GDM1 (cell line): ENCODE measurements at places on chromosomes 13 and 19.

DNA sequence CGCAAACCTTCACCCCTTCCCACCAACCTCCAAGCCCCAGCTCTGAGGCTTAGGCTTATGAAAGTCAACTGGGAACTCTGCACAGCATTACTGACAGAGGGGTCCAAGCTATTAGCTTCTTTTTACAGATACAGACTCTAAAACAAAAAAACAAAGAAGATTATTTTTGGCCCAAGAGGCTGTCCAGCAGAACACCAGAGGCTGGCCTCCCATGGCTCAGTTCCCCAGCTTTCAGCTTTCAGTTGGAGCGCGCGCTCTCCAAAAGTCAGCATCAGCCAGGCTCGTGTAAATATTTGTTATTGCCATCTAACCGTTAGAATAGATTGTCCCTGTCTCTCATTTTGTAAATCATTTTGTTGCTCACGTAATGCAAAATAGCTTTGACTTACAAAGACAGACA is 58.4 kb downstream of the ZIC5 start:
- no peak for DNase-seq

DNA sequence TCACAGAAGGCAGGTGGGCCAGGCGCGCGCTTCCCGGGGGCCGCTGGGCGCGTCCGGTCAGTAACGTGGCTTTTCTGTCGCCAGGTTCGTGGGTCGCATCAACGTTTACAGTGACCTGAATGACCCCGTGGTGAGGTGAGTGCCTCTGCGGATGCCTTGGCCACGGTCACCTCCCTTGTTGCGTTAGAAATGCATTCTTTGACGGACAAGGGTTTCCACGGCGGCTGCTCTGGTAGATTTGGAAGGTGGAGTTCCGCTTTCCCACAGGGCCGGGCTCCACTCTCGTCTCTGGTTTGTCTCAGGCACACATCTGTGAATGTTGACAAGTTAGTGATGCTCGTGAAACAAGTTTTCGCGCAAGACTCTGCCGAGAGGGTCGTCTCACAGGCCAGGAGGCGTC is 130.0 kb downstream of the ATP11A start:
- DNase-seq, result no peak

GRCh38 chr13:40210865-40211585 is 455.4 kb downstream of the FOXO1 start:
- no peak for DNase-seq

- DNase-seq, result no peak
These were observed 1.6 kb downstream of the GRIK5 start for GRCh38 chr19:42068361-42068755.

DNA sequence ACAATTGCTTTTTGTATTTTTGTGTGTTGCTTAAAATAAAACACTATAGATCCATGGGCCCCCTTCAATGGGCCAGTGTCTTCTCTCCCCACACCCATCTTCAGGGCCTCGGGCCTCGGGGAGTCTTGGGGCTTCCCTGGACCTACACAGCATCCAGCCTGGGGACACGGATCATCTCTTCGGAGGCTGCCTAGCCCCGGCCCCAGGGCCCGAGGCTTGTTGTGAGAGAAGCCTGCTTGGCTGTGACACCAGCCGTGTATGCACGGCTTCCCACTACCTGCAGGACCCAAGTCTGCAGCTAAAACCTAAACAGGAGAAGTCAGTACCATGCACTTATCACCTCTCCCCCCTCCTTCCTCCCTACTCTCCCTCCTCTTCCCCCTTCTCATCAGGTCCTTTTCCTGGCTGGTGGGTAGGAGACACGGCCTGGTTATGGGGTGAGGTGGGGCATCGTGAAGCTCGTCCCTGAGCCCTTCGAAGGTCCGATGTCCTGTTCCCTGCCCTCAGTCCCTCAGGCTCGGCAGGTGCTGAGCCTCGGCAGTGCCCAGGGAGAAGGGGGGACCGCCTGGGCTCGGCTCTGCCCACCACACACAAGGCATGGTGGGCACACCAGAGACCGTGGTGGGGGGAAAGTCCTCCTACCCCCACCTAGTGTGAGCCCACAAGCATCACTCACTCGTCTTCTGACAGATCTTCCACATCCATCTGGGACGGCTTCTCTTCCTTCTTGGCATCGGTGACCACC is 9.5 kb downstream of the C13orf46 start:
- no peak for DNase-seq

DNA sequence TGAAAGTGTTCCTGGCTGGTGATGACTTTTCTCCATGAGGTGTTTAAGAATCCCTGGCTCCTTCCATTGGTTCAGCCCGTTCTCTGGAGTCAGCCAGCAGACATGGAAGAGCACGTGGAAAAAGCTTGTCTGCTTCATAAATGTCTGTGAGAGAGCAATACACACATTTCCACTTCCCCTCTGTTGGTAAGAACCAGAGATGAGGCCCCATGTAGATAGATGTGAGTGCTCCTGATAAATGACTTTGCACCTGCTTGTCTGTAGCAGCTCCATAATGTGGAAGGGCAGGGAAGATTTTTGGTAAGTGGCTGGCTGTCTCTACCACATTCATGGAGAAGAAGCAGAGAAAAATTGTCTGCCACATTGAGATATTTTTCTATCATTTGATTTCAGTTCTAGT is 325.8 kb downstream of the LMO7 start:
- DNase-seq, result no peak

- no peak for DNase-seq
These were observed 359.2 kb downstream of the KCTD12 start for GRCh38 chr13:76527041-76527440.

GRCh38 chr13:26423629-26424028 is 133.9 kb upstream of the WASF3 start:
- no peak for DNase-seq

- DNase-seq, result no peak
These were observed 95.6 kb downstream of the FAM216B start for GRCh38 chr13:42876887-42877545.

- DNase-seq, result no peak
These were observed 68.2 kb downstream of the ESD start for GRCh38 chr13:46728777-46729176.

- peak; percentile 36 for DNase-seq
These were observed 46.7 kb upstream of the KL start for GRCh38 chr13:32969516-32969941.

- no peak for DNase-seq
These were observed 14.2 kb upstream of the ZNF599 start for GRCh38 chr19:34787059-34787824.

GRCh38 chr13:93233997-93234416 is 7.4 kb downstream of the GPC6 start:
- no peak for DNase-seq

- DNase-seq, result no peak
These were observed 4.8 kb downstream of the ABCC4 start for GRCh38 chr13:95296326-95296925.

- DNase-seq, result no peak
These were observed 106.5 kb upstream of the SGCG start for GRCh38 chr13:23074075-23074828.

DNA sequence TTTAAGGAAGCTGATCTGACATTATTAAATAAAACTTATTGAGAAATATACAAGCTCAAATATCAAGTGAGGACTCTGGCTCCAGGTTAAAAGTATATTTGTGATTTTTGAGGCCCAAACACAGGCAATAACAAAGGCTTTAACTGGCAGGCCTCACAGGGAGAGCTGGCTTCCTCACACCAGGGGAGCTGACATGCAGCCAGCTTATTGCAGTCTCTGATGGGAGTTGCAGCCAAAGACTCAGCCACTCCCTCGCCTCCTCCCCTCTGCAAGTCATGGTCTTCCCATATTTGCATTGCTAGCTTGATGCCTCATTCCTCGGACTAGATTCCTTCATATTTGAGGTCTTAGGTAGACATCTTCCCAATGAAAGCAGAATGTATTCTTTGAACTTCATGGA is 647.1 kb upstream of the SLITRK6 start:
- DNase-seq, result no peak

GRCh38 chr13:113903912-113904311 is 40.0 kb upstream of the GAS6 start:
- DNase-seq, result no peak

DNA sequence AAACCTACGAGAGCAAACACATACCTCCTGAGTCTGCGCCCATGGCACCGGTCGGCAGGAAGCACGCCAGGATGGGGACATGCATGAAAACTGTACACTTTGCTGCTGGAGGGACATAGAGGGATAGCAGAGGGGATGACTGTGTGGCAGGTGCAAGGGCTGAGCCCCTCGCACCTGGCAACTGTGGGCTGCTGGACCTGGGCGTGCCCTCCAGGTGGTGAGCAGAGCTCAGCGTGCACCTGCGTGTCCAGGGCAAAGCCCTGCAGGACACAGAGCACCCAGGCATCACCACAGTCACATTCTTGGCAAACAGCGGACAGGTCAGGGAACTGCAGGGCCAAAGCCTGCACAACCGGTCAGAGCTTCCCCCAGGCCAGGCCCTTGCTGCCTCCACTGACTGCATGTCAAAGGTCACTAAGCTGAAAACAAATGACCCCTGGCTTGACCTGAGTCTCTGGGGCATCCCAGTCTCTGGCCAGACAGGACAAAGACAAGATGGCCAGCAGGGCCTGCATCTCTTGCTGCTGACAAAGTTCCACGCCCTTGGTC is 9.0 kb upstream of the ISYNA1 start:
- no peak for DNase-seq

GRCh38 chr19:55247621-55248099 is 11.2 kb downstream of the PPP6R1 start:
- DNase-seq, result no peak

DNA sequence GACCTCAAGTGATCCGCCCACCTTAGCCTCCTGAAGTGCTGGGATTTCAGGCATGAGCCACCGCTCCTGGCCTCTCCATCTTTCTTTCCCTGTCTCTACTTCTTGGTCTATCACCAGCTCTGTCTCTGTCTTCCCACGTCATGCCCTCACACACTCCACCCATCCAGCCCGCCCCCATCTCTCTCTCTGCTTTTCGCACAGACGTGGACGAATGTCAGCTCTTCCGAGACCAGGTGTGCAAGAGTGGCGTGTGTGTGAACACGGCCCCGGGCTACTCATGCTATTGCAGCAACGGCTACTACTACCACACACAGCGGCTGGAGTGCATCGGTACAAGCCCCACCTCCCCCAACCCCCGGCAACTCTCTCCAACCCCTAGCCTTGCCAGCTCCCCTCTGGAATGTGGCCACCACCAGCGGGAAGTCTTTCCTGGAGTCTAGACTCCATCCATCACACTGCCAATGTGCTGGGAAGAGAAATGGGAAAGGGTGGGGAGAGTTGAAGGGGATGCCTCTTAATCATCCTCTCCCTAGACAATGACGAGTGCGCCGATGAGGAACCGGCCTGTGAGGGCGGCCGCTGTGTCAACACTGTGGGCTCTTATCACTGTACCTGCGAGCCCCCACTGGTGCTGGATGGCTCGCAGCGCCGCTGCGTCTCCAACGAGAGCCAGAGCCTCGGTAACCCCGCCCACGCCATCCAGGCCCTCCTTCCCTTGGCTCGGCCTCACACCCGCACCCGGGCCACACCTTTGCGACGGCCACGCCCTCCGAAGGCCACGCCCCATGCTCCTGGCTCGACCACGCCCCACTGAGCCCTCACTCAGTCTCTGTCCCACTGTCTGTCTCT is 22.5 kb downstream of the LTBP4 start:
- DNase-seq, result no peak

GRCh38 chr19:13024951-13025697 is 29.8 kb downstream of the NFIX start:
- DNase-seq, result no peak

GRCh38 chr19:45164577-45165335 is 4.0 kb upstream of the NKPD1 start:
- DNase-seq, result no peak

DNA sequence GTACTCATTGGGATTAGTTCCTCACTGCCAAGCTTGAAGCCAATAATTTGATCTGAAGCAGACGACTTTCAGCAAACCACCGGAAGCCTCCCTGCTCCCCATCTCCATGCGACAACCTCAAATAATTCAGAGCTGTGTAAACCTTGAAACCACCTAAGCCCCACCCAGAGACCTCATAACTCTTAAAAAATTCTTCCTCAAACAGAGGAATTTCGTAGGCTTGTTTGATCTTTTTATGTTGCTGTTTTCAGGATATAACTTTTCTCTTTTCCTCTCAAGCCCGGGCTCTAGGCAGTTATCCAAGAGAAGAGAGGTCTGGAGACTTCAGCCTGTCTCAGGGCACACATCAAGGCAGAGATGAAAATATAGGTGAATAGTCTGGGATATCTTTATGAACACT is 311.6 kb downstream of the KCNRG start:
- no peak for DNase-seq

DNA sequence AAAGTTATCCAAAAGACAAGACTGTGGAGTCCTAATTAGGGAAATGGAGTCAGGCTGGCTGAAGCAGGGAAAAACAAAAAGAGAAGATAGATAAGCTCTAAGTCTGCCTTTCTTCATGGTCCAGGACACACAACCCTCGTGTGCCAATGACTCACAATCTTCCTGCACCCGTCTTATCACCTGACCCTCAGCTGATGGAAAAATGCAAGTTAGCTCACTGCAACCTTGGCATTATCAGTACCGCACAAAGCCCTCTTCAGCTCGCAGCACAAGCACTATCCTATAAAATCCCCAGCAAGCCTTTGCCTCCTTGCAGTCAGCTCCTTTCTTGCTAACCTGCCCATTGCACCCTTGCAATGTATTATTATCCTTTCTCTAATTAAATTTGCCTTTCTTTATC is 4.3 kb downstream of the OR7A5 start:
- DNase-seq, result no peak

DNA sequence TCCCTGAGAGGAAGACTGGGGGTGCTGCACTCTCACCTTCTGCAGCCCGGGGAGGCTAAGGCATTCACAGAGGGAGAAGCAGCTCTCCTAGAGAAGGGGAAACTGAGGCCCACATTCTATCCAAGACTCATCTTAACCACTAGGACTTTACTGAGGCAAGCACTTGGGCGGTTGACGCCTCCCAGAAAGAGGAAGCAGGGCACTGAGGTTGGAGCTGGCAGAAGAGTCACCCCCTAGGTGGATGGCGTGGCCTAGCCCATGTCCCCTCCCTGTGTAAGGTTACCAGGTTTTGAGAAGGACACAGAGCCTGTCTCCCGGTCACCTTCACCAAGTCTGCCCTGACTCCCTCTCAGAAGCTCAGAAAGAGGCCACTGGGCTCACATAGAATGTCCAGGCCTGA is 2.7 kb downstream of the S1PR2 start:
- no peak for DNase-seq
